ENCODE measurements at places on chromosomes 12 and 14.
A peak's percentile ranks its signal among the peaks of the same experiment; 100 is the strongest.

DNA sequence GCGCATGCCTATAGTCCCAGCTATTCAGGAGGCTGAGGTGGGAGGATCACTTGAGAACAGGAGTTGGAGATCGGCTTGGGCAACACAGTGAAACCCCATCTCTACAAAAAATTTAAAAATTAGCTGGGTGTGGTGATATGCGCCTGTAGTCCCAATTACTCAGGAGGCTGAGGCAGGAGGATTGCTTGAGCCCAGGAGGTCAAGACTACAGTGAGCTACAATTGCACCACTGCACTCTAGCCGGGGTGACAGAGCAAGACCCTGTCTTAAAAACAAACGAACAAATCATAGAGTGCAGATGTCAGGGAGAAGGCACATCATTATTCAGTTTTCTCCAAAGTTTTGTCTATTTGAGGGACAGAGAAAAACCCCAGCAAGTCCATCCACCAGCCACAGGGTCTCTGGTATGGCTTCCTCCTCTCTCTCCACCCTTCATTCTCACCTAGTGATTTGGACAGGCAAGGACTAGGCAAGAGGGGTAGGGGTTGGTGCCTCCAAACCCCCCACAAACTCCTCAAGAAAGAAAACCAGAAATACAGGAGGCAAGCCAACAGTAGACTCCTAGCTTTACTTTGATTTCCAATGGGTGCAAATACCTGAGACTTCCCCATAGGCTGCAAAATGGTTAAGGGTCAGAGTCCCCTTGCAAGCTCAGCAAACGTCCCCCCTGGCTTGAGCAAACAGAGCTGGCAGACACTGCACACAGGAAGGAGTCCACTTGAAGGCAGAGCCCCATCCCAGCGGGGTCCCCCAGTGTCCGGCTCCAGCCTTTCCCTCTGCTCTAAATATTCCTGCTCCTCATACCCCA lies 26.5 kb upstream of the RPLP0 start:
- DNase-seq, result no peak

DNA sequence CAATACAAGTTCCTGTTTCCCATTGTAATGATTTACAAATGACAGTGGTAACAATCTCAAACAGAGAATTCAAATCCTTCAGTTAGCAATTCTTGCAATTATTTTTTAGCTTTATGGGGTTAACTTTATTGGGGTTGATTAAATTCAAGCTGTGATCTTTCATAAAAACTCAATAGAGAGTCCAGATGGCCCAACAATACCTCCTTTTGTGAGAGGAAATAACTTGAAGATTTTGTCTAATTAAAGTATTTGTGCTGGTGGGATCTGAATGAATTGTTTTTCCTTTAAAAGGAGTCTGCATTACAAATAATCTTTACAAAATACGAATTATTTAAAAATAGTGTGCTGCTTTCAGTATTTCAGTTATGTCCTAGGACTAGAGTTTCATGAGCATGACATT lies 4.4 kb upstream of the ARHGAP5 start:
- DNase-seq, result no peak

GRCh38 chr14:70073924-70074566 lies 114.7 kb downstream of the SLC8A3 start:
- DNase-seq, result peak; percentile 34

DNA sequence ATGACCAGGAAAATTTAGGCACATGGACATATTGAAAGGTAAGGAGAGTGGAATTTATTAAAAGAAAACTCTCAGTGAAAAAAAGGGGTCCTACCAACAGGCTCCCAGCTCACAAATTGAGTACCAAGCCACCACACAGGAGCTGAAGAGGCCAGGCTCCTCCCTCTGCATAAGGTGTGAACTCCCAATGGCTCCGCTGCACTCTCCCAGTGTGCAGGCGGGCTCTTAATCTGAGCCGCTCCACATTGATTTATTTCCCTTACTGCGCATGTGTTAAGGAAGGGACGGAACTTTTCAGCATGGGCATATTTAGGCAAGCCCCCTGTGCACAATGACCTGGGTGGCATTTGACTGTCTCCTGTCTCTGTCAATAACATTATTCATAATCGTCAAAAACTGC lies 68.6 kb upstream of the PLEKHG7 start:
- DNase-seq, result no peak

DNA sequence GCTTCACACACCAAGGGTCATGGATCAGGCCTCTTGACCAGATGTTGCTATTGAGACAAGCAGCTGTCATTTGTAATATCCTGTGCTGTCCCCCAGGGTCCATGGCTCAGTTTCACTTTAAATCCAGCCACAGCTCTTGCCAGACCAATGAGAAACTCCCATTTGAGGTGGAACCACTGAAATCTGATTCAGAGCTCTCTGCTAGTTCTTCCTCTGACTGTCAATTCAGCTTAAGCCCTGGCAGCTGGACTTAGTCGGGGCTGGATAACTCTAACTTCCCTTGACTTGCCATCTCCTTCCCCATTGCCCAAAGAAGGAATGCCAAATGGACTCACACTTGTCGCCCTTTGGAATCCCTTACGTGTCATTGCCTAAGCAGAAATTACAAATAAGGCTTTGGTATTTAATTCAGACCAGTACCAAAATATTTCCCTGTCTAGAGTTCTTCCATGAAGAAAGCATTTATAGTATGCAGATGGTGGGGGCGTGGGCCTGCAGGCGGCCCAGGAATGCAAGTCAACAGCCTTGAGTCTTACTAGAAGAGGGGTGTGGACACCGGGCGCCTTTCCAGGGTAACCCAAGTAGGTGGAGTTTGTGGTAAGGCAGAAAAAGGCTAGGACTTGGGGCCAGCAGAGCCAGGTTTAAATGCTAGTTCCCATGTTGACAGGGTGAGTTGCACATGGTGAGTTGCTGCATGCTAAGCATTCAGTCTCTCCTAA lies 96.9 kb upstream of the TMPO start:
- DNase-seq, result no peak
